ENCODE measurements at places on chromosomes 13 and 19.

GRCh38 chr19:55694656-55695491 is 19.8 kb downstream of the EPN1 start:
- DNase-seq: no peak

GRCh38 chr13:90689111-90689510 is 658.4 kb upstream of the MIR17HG start:
- no peak for DNase-seq

DNA sequence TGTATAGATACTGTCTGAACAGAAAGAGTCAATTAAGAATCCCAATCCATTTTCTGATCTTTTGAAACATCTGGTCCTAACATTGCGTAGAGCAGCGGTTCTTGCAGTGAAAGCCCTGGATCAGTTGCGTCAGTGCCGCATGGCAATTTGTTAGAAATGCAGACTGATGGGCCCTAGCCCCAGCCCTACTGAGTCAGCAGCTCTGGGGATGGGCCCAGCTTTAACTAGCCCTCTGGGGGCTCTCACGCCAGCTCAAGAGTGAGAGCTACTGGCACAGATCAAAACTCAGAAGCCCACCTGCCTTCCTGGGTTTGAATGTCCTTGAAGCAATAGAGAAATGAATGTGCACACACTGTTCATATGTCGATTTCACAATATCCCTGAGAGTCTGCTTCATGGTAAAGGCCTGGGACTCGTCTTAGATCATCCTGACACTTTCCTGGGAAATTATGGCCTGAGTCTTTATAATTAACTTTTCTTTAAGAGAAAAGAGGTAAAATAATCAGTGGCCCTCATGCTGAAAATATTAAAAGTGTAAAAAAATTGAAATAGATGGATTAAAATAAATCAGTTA is 206.8 kb upstream of the TMTC4 start:
- no peak for DNase-seq

DNA sequence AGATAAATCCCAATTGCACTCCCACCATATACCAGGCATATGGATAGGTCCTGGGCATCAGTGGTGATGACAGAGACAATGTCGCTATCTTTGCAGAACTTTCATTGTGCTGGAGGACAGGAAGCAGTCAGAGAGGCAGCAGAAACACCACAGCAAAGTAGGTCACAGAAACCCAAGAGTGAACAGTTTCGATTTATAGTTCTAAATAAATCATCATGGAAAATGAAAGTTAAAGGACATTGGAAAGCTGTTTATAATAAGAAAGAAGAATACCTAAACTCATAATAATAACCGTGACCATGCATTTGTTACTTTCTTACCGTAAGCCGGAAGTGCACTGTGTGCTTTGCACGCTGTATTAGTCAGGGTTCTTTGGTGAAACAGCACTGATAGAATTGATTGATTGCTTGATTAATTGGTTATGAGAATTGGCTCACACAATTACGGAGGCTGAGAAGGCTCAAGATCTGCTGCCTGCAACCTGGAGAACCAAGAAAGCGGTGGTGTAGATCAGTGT is 38.9 kb downstream of the ALOX5AP start:
- no peak for DNase-seq

DNA sequence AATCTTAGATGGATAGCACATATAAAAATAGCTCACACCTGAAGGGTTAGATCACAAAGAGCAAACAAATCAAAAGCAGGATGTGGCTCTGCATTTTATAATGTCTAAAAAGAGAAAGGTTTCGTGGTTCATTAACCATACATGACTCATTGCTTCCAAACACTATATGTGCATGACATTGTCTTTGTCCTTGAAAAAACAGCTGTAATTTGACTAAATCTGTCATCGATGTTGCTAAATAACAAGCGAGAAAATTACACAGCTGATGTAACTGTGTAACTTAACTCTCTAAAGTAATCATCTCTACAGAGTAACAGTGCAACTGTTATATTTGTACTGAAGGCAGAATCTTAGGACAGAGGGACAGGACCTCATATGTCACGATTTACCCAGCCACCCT is 383.1 kb upstream of the GPC6 start:
- DNase-seq: no peak

DNA sequence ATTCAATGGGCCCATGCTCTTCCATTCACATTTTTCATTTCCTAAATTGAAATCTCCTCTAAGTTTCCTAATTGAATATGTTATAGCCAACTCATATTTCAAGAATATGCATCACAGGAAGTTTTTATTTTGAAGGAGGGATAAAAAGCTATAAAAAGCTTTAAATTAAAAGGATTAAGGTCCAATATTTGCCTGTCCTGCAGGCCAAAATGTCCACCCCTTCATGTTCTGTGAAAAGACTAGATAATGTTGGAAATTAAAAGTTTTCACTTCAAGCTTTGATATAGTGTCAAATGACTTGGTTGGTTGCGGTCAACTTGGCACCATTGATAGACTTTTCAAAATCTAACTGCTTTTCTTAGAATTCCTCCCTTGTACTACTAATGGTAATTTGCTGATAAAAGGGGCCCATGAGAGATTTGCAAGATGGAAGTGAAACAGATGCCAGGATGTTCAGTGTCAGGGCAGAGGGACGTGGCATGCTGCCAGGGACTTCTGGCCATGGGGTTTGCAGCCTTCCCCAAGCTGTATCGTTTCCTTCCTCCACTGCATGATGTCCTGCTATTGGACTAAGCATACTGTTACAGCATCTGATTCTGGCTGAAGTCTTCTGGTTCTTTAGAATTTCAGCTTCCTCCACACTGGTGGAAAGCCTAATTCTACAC is 547.3 kb upstream of the MIR17HG start:
- DNase-seq: no peak

DNA sequence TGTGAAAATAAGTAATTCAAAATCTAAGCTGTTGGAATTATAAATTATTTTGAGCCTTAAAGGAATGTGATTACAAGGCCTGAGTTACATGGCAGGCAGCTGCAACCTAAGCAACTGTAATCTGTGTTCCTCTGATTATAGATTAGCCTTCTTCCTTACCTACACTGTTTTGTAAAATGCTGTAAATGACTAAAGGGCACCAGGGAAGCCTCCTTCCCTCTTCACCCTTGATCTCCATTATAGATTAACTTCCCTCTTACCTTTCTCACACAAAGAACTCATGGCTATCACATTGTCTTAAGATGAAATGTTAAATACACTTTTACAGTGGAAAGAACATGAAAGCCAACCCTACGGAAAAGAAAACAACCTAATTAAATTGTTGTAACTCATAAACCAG is 423.7 kb upstream of the KLF12 start:
- no peak for DNase-seq

DNA sequence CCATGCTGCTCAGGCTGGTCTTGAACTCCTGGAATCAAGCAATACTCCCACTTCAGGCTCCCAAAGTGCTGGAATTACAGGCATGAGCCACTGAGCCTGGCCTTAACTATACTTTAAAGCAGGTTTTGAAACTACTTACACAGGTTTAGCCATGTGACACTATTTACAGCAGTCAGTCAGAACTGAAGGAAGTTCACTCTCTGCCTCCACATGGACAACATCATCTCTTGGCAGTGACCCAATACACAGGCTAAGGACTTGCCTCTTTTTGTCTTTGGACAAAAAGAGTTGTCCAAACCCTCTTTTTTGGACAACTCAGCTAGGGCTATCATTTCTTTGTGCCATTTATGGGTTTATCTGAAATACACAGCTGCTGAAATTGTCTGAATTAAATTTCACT is 89.0 kb upstream of the CLDN10 start:
- no peak for DNase-seq

DNA sequence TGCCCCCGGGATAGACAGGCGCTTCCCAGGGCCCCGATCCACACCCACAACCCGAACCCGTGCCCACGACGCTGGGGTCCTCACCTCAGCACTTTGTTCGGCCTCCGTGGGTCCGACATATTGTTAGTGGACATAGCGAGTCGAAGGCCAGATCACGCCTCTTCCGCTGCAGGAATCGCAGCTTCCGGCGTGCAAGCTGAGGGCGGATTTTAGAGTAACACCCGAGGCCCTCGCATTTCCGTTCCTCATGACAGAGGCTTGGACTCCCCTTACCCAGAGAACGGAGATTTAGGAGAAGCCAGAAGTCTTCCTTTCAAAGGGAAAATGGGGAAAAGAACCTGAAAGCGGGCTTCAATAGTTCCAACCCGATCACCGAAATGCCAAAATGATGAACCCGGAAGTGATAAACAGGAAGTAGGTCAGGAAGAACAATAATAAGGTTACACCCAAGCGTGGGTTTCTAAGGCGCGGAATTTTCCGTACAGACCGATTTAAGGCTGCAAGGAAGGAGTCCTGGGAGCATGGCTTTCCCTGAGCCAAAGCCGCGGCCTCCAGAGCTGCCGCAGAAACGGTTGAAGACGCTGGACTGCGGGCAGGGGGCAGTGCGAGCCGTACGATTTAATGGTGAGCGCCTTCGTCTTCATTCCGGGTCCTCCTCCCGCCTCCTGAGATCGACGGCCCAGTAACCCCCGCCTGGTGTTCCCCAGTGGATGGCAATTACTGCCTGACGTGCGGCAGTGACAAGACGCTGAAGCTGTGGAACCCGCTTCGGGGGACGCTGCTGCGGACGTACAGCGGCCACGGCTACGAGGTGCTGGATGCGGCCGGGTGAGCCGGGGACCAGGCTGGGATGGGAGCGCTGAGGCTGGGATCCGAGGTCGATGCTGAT is 2.9 kb downstream of the WDR83 start:
- peak; percentile 84 for DNase-seq

DNA sequence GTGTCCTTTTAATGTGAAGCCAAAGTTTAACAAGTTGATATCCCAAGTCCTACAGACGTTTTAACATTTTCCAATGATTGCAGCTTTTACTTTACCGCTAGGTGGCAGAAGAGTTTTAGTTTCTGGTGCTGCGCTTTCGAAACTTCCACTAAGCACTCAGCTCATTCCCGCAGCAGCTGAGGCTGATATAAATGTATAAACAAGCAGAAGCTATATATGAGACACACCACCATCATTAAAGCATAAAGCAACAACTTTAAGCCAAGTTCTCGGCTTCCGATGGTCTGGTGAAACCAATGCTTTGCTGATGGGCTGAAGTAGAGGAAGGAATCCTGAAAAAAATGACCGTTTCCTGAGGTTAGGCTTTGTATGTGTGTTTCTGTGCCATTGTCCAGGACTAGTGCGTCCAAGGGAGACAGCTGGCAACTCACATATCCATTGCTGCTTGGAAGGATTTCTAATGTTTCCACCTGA is 753.9 kb downstream of the OLFM4 start:
- DNase-seq: peak; percentile 30

- no peak for DNase-seq
These were observed 50.2 kb upstream of the PSG2 start for GRCh38 chr19:43132696-43133095.

- DNase-seq: no peak
These were observed 313.4 kb upstream of the DACH1 start for GRCh38 chr13:72180253-72180952.

- DNase-seq: no peak
These were observed 2.3 kb upstream of the C1QTNF9B start for GRCh38 chr13:23899555-23899954.

DNA sequence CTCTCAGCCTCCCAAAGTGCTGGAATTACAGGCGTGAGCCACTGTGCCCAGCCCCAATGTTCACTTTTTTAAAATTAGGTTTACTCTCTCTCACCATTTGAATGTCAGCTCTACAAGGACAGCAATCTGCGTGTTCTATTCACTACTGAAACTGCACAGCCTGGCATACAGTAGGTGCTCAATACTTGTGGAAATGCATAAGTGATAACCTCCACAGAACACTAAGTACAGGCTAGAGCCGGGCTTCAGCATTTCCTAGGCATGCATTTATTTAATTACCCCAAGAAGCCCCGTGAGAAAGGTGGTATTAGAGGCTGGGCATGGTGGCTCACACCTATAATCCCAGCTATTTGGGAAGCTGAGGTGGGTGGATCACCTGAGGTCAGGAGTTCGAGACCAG is 33.1 kb upstream of the TNFAIP8L1 start:
- DNase-seq: no peak

DNA sequence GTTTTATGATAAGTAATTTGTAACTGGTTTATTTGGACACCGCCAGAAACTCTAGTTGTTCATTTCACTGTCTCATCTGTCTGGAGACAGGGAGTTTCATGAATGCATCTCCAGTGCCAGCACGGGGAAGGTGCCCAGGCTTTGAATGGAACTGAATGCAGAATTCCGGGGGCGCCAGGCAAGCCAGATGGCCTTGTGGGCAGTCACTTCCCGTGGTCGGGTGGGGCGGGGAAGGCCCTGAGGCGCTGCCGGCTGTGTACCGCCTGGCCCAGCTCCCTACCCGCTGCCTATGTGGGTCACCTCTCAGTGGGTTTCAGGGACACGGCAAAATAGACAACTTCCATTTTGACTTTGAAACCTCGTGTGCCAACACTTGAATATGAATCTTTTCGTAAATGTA is 28.8 kb upstream of the MCF2L start:
- no peak for DNase-seq

DNA sequence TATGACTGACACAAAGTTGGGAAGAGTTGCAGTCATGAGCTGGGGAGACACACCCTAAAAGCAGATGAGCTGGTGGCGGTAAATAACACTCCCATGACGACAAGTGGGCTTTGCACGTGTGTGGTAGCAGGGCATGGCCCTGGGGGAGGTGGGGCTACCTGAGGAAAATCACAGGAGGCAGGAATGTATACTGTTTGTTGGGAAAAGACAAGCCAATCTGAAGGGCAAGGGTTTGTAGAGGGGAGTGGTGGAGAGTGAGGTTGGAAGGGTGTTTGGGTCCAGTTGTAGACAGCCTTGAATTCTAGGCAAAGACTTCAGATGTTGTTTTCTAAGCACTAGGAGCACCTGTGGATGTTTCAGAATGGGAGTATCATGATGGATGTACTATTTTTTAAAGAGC is 151.6 kb downstream of the TM9SF2 start:
- DNase-seq: no peak

DNA sequence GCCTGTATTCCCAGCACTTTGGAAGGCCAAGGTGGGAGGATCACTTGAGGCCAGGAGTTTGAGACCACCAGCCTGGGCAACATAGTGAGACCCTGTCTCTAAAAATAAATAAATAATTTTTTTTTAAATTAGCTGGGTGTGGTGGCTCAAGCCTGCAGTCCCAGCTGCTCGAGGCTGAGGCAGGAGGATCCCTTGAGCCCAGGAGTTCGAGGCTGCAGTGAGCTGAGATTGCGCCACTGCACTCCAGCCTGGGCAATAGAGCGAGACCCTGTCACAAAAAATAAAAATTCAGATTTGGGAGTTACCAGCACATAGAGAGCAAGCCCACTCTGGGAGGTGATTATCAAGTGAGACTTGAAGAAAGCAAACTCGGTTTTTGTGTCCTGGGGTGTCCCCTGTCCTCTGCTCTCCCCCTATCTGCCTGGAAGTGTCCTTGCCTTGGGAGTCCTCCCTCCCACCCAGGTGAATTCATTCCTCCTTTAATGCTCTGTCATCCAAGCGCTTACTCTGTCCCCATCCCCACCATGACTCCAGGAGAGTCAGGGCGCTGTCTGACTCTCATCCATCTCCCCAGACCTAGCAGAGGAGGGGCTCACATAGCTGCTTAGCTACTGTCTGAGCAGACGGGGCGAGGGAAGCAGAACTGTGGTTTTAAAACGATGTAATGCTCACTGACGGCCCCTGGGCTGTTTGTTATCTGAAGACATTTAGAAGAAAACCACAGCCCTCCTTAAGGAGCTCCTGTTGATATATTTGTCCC is 146.8 kb downstream of the STK24 start:
- no peak for DNase-seq

Measured in GM10248 (cell line).